ENCODE measurements at places on chromosomes 3 and 15.

- DNase-seq = no peak
Measured at GRCh38 chr15:95868970-95869369, 461.5 kb upstream of the NR2F2 start.

- DNase-seq = no peak
Measured at GRCh38 chr3:16132928-16133327, 41.6 kb upstream of the GALNT15 start.

- no peak for DNase-seq
Measured at GRCh38 chr3:194620196-194620595, 13.0 kb downstream of the TMEM44 start.

- no peak for DNase-seq
Measured at GRCh38 chr3:23710555-23710954, 95.2 kb upstream of the UBE2E1 start.

DNA sequence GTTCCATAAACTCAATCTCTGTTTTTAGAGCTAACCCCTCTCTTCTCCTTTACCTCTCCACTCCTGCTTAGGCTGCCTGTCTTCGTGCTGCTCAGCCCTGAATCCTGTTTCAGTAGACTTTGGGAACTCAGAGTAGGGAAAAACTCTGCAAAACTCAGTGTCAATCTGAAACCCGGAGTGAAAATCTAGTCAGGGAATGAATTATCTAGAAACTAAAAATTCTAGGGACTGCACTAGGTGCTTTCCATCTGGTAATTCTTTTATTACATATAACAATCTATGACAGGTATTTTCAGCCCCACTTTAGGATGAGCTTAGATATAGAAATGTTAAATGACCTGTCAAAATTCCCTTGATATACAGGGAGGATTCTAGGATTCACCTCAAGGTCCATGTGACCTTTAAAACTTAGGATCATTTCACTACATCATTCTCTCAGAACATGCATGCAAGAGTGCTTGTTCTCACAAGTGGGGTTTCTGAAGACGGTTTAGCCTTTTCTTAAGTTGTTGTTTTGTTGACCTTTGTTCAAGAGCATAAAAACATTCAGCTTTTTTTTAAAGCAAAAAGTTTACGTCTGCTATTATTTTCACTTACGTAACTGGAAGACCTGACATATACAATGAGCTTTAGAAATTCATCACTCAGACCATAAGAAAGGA, 108.2 kb upstream of the MBNL1 start:
- DNase-seq = no peak

GRCh38 chr3:52524258-52524751, 9.4 kb downstream of the NT5DC2 start:
- DNase-seq = no peak

DNA sequence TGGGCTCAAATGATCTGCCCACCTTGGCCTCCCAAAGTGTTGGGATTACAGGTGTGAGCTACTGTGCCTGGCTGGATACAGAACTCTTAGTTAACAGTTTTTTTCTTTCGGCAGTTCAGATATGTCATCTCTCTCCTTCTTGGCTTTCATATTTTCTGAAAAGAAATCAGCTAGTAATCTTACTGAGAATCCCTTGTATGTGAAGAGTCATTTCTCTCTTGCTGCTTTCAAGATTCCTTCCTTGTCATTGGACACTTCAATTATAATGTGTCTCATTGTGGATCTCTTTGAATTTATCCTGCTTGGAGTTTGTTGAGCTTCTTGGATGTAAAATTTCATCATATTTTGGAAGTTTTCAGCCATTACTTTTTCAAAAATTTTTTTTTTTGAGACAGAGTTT, 17.0 kb downstream of the TRIM69 start:
- no peak for DNase-seq

GRCh38 chr3:30333903-30334302, 272.5 kb upstream of the TGFBR2 start:
- no peak for DNase-seq

GRCh38 chr3:60770532-60770931, 480.7 kb downstream of the FHIT start:
- DNase-seq = no peak

DNA sequence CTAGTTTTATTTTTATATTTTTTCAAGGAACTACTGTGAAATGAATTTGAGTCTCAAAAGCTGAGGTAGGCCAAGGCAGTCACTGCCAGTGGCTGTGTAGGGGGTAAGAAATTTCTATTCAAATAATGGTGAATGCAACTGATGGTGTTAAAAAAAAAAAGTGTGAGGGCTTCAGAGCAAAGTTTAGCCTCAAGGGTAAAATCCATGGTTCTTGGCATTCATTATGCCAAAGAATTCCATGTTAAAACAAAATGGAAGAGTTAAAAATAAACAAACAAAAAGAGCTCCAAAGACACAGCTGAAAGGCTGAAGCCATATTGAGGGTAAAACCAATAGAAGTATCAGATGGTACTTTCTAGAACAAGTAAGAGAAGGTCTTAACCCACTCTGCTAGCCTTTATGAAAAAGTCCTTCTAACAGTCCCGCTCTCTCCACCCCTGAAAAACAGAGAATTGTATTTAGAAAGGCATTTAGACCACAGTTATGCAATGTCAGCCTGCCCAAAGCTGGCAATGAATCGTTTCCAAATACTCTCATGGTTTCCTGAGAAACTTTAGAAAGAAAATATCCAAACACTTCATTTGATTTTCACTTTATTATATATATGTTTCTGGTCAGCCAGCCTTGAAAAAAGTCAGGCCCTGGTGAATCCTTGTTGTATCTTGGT, 158.4 kb upstream of the GMNC start:
- no peak for DNase-seq

DNA sequence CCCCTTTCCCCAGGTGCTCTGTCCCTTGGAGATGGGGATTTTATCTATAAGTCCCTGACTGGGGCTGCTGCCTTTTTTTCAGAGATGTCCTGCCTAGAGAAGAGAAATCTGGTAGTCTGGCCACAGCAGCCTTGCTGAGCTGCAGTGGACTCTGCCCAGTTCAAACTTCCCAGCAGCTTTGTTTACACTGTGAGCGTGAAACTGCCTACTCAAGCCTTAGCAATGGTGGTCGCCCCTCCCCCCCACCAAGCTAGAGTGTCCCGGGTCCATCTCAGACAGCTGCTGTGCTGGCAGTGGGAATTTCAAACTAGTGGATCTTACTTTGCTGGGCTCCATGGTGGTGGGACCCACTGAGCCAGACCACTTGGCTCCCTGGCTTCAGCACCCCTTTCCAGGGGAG, 38.9 kb downstream of the TMEM266 start:
- no peak for DNase-seq

GRCh38 chr3:139466360-139466759, 10.0 kb downstream of the RBP2 start:
- DNase-seq = no peak

DNA sequence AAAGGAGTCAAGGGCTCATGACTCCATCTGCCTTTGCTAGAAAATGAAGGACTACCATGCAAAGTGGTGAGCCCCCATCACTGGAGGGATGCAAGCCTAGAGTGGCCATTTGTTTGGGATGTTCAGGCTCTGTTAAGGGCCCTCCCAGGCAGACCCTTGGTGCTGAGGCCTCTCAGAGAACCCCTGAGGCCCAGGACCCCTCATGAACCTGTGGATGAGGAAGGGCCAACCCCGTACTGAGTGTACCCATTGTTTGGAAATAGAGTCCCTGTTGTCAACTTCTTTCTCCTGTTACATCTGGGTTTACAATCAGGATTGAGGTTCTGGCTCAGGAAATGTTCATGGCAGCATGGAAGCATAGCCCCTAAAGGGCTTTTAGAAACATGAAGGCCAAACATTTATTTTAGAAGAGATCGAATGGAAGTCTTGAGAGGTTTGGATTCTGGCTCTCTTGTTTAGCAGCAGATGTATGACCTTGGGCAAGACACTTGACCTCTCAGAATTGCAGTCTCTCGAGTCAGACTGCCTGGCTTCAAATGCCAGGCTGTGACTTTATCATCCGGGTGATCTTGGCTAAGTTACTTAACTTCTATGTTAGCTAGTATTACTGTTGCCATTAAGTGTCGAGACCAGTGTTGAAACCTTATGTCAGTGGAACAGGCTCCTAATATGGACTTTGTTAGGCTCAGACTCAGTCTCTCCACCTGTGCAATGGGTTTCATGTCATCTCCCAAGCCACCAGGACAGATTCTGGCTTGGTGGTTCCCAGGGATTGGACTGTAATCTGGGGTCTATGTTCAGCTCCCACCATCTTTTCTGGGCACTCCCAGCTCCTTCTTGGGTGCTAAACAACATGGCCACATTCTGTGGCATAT, 12.4 kb downstream of the ITGA11 start:
- DNase-seq = no peak

DNA sequence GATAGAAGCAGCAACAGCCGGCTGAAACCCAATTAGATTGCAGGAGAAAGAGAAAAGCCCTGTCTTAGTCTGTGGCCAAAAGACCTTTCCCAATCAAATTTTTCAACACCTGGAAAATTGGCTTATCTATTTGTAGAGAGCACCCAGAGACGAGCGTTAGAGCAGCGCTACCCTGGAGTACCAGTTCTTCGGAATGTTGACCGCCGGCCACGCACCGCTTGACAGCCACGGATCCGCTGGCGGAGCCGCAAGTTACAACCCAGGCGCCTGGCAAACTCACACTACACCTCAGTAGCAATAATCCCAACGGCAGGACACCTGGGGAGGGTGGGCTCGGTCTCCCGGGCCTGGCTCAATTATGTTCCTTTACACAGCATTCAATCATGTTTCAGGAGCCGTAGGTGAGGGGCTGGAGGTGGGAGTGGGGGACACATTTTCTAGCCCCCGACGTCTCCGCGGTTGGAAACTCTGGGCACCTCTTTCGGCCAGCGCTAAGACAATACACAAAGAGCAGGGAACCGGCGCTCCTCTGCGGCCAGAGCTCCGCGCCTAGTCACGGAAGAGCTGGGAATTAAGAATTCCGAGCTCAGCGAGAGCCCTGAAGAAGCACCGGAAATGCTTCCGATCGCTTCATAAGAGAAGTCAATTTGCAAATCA, 1.2 kb downstream of the MB21D2 start:
- DNase-seq = no peak

- no peak for DNase-seq
Measured at GRCh38 chr3:181921220-181921619, 209.5 kb downstream of the SOX2 start.

DNA sequence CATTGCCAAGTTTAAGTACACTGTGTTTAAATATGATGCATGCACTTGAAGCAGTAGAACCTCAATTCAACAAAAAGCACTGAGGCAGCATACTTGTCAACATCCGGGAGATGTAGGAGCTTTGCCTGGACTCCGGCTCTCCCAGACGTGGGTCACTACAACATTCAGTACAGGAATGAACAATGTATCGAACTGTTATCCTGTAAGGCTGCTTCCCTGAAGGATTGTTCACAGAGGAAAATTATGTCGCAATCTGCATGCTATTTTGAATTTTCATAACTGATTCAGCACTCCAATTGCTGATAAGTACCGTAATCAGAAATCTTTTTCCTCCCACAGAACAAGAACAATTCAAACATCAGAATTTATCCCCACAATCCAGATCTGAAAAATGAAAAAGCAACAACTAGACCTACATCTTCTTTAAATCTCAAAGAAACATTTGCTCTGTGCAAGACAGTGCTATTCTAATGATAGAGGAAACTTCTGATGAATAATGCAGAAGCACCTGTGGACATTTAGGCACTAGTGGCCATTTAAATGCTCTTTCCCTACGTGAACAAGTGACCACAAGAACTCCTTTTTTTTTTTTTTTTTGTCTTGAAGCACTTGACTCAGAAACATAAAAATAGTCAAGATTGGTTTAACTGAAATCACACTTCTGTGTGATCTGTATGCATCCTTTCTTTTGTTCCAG, 113.4 kb downstream of the PLCH1 start:
- DNase-seq = no peak

DNA sequence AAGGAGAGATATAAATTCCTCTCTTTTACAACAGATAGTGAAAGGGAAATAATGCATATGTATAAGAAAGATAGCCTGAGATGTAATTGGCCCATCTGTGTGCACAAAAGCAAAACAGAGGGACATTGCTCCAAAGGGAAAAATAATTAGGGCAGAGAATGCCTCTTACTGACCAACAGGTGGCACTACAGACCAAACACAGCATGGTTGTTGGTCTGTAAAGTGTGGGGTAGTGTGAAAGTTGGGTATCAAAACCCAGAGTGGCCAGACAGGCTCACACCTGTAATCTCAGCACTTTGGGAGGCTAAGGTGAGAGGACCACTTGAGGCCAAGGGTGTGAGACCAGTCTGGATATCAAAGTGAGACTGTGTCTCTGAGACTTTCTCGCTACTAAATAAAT, 4.5 kb upstream of the TLNRD1 start:
- DNase-seq = no peak

- DNase-seq = no peak
Measured at GRCh38 chr15:65258375-65259262, 28.1 kb downstream of the PARP16 start.

DNA sequence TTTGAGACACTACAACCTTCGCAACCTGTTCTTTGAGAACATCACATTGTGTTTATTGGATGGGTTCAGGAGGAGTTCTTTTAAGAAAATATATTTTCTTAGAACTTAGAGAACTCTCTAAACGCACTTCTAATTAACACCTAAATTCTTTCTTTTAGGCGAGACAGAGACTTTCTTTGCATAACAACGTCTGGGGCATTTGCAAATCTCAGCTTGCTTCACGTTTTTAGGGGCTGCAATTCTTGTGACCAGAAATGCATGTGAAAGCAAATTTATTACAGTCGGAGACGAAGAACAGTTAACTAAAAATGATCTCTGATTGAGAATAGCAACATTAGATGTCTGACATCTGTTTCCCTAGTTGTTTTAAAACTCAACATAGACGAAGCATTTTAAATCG, 568.3 kb upstream of the ZNF717 start:
- no peak for DNase-seq

DNA sequence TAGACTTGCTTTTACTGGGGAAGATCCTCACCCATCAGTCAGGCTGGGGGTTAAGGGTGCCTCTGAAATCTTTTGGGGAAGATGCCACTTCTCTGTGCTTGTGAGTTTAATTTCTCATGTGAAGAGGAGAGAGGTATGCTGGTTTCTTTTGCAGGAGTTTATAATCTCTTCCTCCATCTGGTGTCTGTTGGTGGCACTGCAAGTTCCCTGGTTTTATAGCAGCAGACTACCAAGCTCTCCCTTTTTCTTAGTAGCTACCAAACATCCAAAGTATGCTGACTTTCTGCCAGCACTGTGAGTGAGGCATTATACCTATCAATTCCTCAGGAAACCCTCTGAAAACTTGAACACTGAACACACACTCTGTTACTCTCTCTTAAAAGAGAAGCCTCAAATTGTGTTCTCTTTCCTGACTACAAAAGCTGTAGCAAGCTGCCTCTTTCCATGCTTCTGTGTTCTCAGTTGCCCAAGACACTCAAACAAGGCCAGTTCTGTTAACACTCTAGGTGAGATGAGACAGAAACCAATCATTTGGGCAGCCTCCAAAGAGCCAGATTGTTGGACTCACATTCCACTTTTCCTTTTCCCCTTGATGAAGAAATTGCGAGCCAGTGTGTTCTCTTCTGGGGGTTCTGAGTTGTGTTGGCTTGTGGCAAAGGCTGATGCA, 299.5 kb downstream of the GAP43 start:
- no peak for DNase-seq

Data from NCI-H1436 treated with DMSO at 0.1 percent for 48 hours (cell line).